Body of pancreas (tissue), 4 donors: ENCODE measurements at places on chromosomes 13 and 19. TPM values are rescaled to one million over a fixed set of nuclear protein-coding genes. Genes with fewer than 3 reads are reported as not detected.

GRCh38 chr13:44732503-44733098, 156.5 kb upstream of the TSC22D1 start:
- DNase-seq = no peak

The AMH gene
- total RNA-seq = 0.99 TPM

DNA sequence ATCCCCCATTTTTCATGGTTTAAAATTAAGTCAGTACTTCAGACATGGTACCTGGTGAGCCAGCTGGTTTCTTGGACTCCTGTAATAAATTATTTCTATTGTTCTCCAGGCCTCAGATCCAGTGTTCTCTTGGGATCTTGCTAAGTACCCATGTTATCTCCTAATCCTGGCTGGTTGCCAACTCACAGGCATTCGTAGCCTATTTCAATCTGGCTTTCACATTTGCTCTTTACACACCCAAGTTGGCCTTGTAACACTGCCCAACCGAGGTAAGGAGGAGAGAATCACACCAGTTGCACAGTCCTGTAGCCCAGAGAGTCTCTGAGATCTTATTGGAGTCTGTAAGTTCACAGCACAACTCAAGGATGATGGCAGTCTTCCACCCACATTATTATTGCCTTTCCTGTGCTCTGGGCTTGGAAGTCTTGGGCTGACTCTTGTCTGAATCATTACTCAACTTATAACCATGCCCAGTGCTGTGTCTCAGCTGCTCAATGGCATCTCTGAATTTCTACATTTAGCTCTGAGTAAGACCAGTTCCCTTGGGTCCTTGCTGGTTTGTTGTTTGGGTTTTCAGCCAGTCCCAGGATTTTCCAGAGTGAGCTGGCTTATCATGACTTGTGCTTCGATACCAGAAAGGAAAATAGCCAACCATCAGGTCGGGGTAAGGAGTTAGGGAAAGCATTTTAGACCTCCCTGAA, 76.6 kb upstream of the KLF12 start:
- peak; percentile 3 for DNase-seq

The SPIB gene
- total RNA-seq = 6.9 TPM

DNA sequence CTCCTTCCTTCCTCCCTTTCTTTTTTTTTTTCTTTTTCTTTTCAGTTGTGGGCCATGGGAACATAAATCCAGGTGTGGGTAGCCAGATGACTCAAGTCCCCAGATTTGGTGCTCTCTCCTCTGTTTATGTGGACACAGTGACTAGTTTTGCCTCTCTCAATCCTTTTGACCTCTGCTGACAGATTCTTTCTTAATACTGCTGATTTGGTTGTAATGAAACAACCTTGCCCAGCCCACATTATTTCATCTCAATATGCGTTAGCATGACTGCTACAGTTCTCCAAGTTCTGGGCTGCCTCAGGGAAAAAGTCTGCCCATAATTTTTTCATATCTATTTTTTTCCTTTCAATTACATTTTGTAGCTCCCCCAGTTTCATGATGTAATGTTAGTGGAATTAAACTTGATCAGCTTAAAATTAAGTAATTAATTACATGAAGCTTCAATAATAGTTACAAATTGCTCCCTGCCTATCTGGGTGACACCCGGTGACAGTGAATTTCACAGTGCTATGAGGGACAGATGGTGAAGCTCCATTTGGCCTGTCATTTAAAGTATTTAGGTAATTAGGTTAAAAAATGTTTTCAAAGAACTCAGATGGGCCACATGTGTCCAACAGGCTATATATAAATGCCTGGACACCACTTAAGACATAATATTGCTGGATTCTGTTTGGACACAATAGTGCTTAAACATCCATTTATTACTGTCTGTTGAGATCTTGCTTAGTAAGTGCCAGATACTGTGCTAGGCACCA, 118.8 kb upstream of the FRY start:
- DNase-seq = no peak

The ZNF222 gene
- total RNA-seq = not detected

The KIR2DL3 gene
- not detected for total RNA-seq

The CDX2 gene
- 1.3 TPM for total RNA-seq

The C13orf42 gene
- not detected for total RNA-seq

The C19orf38 gene
- not detected for total RNA-seq

DNA sequence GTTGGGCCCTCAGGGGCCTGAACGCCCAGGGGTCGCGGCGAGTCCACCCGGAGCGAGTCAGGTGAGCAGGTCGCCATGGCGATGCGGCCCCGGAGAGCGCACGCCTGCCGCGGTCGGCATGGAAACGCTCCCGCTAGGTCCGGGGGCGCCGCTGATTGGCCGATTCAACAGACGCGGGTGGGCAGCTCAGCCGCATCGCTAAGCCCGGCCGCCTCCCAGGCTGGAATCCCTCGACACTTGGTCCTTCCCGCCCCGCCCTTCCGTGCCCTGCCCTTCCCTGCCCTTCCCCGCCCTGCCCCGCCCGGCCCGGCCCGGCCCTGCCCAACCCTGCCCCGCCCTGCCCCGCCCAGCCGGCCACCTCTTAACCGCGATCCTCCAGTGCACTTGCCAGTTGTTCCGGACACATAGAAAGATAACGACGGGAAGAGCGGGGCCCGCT, at the start of gene CCNA1:
Gene CCNA1 (plus strand): TSS at position 390 of the 439 bp plus-strand sequence. CDS start 562 bp downstream, outside the sequence.
- DNase-seq = peak; percentile 19

DNA sequence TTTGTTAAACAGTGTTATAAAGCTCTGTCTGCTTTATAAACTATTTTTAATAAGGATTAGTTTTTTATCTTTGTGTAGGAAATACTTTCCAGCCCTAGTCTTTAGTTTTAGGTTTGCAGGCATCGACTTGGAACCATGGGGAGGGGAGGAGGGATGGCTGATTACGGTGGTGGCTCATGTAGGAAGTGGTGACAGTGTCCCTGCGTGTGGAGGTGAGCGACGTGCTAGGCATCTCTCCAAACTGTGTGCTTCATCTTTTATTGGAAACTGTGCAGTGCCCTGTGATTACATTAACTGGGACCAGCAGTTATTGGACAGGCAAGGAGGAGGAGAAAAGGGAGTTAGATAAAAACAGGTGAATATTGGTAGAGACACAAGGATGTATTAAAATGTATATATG, 203.8 kb downstream of the ATP8A2 start:
- no peak for DNase-seq

The MAST1 gene
- 0.26 TPM for total RNA-seq

GRCh38 chr13:112142401-112142930, 75.5 kb downstream of the SOX1 start:
- DNase-seq = no peak

GRCh38 chr13:113034451-113035212, 65.6 kb downstream of the MCF2L start:
- DNase-seq = peak; percentile 56

DNA sequence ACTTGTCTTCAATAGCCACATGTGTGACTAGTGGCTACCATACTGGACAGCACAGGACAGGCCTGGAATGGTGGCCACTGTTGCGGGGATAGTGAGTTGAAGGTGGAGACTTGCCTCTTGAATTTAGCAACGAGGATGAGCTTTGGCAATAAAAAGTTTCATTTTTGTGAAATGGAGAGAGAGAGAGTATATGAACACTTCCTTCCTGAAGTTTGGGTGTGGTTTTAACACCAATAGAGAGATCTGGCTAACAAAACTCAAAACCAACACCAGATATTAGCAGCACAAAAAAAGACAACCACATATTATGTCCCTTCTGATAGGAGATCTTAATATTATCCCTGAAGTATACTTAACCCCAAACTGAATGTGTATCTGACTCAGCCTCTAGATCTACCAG, 6.3 kb upstream of the LRFN3 start:
- no peak for DNase-seq

The IZUMO1 gene
- 14.5 TPM for total RNA-seq

- DNase-seq = no peak
Observed at GRCh38 chr19:47444388-47444821, 25.1 kb upstream of the MEIS3 start.

DNA sequence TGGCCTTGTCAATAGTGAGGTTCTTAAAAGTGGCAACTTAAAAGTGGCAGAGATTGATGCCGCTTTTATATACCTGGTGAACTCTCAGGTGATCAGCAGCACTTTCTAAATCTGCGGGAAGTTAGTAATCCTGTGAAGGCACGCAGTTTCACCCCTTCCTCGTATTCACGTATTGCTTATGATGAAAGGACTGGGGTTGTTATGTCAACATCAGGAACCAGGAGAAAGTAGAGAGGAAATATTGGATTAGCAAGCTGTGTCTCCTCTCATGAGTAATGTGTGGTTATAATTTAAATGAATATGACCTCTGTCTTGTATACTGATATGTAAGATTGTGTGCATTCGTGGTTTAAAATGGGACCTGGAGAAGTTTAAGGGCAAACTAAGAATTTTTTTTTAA, 544.6 kb downstream of the SLITRK6 start:
- DNase-seq = no peak

DNA sequence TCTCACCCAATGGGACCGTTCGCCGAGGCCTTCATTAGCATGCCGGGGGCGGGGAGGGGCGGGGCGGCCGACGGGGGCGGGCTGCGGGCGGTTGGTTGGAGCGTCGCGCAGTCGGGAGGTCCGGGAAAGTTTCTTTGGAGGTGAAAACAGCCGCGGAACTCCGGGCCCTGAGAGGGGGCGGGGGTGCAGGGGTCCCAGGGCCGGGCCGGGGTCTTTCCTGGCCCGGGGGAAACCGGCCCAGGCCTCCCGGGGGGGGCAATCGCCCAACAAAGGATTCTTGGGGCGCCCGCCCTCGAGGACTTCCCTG, at the start of gene HMG20B:
Gene HMG20B (plus strand): TSS at position 90 of the 307 bp plus-strand sequence. CDS start 366 bp downstream, outside the sequence.
- no peak for DNase-seq

DNA sequence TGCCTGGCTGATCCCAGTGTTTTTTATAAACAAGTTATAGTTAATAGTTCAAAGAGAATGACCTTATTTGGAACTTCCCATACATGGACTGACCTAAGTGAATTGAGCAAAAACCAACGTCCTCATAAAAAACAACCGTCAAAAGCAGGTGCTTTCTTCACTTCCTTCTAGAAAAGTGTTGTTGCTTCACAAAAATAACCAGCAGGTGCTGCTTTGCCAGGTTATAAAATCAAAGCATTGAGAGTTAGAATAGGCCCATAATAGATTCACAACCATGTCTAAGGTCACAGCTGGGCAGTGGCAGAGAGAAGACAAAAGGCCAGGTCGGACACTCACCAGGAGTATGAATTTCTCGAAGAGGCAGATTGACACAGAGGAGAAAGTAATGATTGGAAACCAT, 9.5 kb downstream of the RUBCNL start:
- no peak for DNase-seq

DNA sequence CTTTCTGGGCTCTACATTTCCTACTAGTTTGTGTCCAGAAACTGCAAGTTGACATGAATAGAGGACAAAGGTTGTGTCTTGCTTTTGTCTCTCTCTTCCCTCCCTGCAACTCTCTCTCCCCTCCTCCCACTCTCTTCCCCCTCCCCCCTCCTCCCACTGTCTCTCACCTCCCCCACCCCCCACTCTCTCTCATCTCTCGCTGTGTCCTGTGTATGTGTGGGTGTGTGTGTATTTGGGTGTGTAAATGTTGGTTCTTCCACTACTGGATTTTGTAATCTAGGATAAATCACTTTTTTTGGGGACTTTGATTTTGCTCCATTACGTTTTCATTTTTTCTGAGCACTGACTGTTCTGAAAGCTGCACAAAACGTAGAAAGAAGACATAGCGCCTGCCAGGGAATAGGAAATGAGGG, 48.4 kb downstream of the AKAP11 start:
- DNase-seq = no peak

GRCh38 chr13:52833296-52833875, 15.1 kb downstream of the PCDH8 start:
- DNase-seq = no peak

DNA sequence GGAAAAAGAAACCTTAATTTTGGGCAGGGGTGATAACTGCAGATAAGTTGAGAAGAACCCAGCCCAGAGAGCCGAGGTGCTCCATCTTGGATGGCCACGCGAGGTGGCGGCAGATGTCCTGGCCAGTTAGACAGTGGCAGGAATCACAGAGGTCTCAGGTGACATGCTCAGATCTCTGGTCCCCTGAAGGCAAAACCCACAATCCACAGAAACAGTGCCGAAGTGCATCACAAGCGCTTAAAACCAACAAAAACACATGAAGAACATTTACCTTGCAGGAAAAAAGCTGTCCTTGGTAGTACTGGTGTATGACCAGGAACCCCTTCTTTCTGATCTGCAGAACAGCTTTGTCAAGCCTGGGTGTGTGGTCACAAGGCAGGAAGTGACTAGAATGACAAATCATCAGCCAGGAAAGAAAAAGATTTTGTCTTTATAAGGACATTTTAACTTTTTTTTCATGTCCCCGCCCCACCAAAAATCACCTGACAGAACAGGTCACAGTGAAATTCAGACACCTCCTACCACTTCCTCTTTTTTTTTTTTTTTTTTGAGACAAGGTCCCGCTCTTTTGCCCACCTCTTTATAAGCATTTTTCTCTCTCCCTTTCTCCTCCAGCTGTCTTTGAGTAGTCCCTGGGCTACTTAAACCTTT, at the start of gene LCP1:
Gene LCP1 (minus strand): TSS at position 338 of the 651 bp plus-strand sequence. CDS start 22,515 bp downstream, outside the sequence.
- DNase-seq = no peak

The AMER2 gene
- total RNA-seq = not detected

The CALM3 gene
- total RNA-seq = 79.6 TPM

GRCh38 chr13:24995225-24995804, 100.6 kb upstream of the PABPC3 start:
- DNase-seq = peak; percentile 72

GRCh38 chr19:35908973-35909683, 1.0 kb upstream of the TYROBP start:
- peak; percentile 86 for DNase-seq

DNA sequence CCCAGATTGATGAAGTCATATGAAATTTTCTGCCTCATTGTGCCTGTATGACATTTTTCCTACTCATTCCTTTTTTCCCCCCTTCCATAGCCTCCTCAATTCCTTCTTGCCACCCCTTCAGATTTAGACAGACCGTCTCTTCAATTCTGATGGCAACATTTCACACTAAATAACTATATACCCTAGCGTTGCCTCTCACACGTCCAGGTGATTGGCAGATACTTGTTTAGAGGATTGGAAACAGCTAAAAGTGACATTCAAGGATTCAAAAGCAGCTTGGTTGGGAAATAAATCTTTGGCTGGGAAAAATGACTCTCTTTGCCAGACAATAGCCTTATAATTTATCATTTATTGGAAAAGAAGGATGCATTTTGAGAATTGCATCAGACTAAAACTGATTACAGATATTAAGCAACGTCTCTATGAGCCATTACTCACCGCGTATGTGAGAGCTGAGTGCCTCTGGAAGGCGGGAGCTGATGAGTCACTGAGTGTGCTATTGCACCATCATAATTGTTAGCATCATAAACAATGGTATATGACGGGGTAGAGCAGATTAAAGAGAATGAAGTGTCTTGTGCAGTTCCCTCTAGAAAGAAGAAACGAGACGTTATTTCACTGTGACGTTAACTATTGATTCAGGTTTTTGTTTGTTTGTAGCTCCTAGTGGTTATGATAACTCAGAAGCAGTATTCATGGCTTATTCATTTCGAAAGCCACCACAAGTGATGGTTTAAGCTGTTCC, 61.1 kb upstream of the FAM216B start:
- DNase-seq = no peak

The INSL3 gene
- total RNA-seq = not detected

The ZNF829 gene
- 0.66 TPM for total RNA-seq

DNA sequence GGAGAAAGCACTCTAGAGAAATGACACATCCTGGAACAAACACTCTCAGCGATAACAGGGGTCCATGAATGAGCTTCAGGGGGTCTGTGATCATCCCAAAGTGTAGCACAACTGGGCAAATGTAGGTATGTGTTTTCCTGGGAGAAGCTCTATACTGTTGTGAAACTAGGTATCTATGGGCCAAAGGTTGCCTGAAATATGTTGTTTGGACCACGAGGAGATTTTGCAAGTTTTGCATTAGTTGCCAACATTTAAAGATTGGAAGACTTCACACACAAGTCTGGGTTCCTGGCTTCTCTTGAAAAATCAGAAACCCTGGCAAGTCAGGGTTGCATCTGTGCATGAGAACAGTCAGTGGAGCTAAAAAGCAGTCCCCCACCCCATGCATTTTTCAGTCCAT, 26.7 kb upstream of the POU2F2 start:
- DNase-seq = no peak

The NKG7 gene
- not detected for total RNA-seq
